Posterior cingulate gyrus (tissue), 11 donors: ENCODE measurements at places on chromosomes 11 and 22.

DNA sequence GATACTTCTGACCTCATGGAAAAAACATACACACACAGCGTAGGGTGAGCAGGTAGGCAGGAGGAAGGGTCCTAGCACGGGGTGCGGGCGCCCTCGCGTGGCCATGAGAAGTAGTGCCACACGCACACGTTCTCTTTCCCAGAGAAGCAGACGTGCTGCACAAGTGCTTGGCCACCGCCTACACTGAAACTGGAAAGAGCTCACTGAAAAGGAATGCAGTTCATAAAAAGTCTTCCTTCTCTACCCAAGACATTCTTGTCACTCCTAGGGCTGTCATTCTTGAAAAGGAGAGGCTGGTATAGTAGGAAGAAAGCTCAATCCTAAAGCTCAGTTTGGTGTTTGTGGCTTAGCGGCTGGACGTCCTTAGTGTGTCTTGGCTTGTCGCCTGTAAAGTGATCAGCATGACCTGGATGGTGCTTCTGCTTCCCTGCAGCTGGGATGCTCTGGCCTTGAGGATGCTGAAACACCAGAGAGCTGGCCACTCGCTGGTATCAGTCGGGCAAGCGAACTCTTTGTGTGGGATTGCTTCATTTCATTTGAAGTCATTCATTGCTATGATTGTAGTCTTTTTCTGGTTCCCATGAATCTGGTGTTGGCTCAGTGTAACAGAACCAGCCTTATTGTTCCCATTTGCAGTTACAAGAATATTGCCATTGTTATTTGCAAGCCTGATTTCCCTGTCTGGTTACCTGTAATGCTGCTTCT lies 303.8 kb downstream of the NTM start:
- peak; percentile 87 for DNase-seq

- DNase-seq = no peak
Observed at GRCh38 chr11:44877571-44878497, 72.8 kb downstream of the TP53I11 start.

- no peak for DNase-seq
Observed at GRCh38 chr11:14676068-14676467, 32.5 kb downstream of the PDE3B start.

- DNase-seq = no peak
Observed at GRCh38 chr11:129979046-129979605, 23.5 kb downstream of the PRDM10 start.

DNA sequence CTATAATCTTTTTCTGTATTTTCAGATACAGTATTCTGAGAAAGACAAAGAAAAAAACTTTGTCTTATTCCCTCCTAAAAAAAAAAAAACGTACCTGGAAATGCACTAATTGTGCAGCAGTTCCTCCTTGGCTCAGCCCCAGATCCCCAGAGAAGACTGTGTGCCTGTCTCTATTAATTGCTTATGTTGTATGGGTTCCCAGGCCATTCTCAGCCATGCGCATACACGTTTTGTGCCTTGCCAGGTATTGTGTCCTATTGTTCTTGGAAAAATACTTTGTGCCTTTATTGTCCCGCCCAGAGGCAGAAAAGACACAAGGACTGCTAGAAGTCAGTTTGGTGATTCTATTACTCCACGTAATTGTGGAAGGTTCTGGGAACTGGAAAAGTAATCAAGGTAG lies 91.2 kb downstream of the PIWIL4 start:
- DNase-seq = no peak
